ENCODE measurements at places on chromosomes 2 and 18. TPM values are rescaled to one million over a fixed set of nuclear protein-coding genes. Genes with fewer than 3 reads are reported as not detected.

VAMP5 gene
- 85.9 TPM for total RNA-seq

KIF1A gene
- total RNA-seq, result under 0.01 TPM

SERPINB13 gene
- total RNA-seq, result not detected

STRN gene
- 13.7 TPM for total RNA-seq

KCNG2 gene
- 1.4 TPM for total RNA-seq

FIGN gene
- under 0.01 TPM for total RNA-seq

RAX gene
- total RNA-seq, result not detected

TUBA3D gene
- total RNA-seq, result not detected

TEX44 gene
- not detected for total RNA-seq

GRCh38 chr2:152038441-152038958, 60.3 kb downstream of the CACNB4 start:
- peak; percentile 4 for DNase-seq

DNA sequence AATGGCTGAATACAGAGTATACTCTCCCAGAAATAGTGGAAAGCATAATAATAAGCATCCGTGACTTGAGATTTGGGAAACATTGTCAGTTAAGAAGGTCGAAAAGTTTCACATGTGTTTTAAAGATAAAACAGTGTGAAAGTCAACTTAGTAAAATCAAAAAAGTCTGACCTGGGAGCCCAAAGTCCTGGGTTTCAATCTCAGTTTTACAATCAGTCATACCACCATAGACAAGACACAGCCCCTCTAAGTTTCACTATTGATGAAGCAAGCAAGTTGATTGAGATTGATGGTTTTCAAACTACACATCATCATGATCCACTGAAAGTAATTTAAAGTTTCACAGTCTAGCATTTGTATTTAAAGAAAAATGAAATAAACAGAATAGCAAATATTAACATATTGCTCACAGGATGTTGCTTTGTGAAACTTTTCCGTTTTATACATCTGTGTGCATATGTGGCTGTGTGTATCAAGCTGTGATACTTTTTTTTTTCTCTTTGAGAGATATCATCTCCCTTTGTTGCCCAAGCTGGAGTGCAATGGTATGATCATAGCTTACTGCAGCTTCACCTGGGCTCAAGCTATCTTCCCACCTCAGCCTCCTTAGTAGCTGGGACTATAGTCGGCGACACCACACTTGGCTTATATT, 71.1 kb downstream of the PIK3C3 start:
- no peak for DNase-seq

DNA sequence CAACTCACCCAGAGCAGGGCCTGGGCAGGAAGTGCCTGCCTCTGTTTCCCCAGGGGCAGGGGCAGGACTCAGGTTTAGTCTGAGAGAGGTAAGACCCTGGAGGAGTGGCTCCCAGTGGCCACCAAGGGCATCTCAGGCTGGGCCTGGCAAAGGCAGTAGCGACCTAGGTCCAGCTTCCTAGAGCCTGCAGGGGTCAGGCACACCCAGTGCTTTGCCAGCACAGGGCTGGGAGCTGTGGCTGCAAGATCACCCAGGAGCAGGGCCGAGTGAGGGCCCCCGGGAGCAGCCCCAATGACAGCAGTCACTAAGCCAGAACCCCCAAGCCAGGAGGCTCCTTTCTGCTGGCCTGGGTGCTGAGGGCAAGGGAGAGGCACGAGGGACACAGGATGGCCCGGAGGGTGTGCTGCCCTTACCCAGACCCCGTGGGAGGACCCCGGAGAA, 8.8 kb upstream of the DUSP2 start:
- DNase-seq, result no peak

DNA sequence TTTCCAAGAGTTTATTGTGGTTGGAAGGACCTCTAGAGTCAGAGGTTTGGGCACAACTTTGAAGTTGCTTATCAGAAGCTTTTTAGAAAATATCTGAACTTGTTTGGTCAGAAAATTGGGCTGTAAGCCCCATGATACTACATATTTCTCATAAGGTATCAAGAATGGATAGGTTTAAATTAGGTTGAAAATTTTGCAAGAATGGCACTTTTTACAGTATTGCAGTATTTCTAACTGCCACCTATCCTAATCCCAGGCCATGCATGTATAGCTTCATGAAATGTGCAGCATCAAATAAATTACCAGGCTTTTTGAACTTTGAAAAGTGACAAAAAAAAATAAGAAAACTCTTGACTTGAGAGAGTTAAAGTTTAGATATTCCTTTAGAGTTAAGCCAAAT, 367.2 kb downstream of the FIGN start:
- DNase-seq, result no peak

GRCh38 chr2:232478571-232479340, 8.9 kb downstream of the ECEL1 start:
- no peak for DNase-seq

- DNase-seq, result no peak
Measured at GRCh38 chr18:58848685-58849084, 16.0 kb upstream of the ZNF532 start.

GRCh38 chr2:2399396-2399795, 68.3 kb upstream of the MYT1L start:
- DNase-seq, result no peak

GRCh38 chr2:203659331-203660049, 46.9 kb upstream of the CD28 start:
- no peak for DNase-seq

GRCh38 chr18:79528846-79529245, 133.1 kb downstream of the NFATC1 start:
- DNase-seq, result peak; percentile 89

DNA sequence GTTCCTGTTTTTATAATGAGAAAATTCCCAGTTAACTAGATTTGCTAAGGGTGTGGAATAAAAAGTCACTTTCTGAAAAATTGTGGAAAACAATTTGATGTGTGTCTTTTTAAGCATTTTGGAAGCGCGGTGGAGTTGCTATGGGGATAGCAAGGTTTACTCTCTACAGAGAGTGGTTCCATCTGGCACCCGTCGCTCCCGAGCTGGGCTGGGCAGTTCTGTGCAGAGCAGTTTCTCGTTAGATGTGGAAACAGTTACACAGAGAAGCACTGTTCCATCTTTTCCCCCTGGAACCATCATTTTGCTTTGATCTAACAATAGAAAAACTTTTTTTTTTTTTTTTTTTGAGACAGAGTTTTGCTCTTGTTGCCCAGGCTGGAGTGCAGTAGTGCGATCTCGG, 17.4 kb downstream of the LDLRAD4 start:
- DNase-seq, result peak; percentile 40

GRCh38 chr2:99729104-99730025, 239.5 kb upstream of the REV1 start:
- peak; percentile 94 for DNase-seq

DNA sequence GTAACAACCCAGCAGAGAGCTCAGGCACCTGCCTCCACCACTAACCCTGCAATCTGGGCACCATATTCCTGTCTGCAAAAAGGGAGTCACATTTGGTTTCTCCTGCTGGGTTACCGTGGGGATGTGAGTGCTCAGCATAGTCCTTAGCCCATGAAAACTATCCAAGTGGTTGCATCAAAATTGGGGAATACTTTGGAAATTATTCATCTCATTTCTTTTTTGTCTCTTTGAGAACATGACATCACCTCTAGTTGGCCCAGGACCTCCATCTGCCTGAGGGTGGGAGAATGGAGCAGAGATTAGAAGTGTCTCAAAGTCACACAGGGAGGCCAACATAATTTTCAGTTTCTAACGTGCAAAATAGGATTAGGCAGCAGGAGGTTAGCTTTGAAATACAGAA, 19.3 kb upstream of the SPP2 start:
- DNase-seq, result no peak

DNA sequence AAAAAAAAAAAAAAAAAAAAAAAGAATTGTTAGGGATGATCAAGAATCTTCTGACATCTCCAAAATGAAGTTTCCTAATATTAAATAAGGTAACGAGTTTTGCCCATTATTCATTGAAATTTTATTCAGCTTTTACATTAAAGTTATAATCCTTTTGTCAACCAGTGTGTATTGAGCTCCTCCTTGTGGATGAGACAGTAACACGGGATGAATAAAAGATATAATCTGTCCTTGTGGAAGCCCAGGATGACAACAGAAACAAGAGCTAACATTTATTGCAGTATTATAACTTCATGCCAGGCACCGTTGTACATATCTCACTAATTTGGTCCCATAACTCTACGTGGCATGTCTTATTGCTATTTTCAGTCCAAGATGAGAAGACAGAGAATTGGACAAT, 33.4 kb upstream of the SERPINB7 start:
- no peak for DNase-seq

- DNase-seq, result no peak
Measured at GRCh38 chr2:27072920-27073319, 1.5 kb upstream of the OST4 start.

- DNase-seq, result no peak
Measured at GRCh38 chr2:134792186-134792585, 46.2 kb upstream of the ACMSD start.

DNA sequence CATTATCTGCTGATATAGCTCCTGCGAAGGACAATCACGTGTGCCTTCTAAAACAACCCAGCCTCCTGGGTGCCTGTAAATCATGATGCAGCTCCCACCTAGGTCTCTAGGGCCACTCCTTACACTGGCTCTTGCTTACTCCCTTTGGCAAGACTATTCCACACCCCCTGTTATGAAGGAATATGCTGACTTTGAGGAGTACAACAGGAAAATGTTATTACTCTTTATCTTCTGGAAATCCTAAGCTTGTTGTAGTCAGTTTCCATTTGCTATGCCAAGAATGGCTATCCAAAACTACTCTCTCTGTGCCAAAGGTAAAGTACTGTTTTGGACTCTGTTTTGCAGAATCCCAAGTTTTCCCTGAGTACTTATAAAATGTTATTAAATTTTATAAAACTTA, 7.7 kb downstream of the SGO2 start:
- DNase-seq, result peak; percentile 67

- no peak for DNase-seq
Measured at GRCh38 chr2:239551206-239551605, 150.4 kb upstream of the HDAC4 start.

- no peak for DNase-seq
Measured at GRCh38 chr2:180196419-180196977, 189.4 kb upstream of the CWC22 start.

DNA sequence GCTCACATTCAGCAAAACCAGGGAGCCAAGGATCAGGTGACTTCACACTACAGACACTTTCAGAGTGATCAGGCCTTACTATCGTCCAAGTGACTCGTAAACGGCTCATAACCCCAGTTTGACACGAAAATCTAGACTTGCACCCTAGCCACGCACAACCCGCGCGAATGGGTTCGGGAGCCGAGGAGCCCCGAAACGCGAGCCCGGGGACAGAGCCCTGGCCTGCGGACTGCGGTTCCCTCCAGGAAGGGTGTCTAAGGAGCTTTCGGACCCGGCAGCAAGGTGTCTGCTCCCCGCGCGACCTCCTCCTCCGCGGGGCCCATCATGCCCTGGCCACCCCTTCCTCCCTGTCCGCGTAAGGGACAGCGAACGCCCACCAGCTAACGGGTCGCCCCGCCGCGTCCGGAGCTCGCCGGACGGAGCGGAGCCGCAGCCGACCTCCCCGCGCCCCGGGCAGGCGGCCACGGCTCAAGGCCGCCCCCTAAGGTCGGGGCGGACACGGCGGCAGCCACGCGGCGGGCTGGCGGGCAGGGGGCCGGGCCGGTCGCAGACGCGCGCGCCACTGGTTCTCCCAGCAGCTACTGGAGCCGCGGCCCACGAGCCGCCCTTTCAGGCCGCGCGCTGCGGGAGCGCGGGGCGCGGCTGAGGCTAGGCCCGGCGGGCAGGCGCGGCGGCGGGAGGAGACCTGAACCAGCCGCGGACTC, 575 bp downstream of the ATL2 start:
- peak; percentile 79 for DNase-seq

GRCh38 chr18:31206787-31207381, 44.2 kb upstream of the DSC1 start:
- peak; percentile 58 for DNase-seq

DNA sequence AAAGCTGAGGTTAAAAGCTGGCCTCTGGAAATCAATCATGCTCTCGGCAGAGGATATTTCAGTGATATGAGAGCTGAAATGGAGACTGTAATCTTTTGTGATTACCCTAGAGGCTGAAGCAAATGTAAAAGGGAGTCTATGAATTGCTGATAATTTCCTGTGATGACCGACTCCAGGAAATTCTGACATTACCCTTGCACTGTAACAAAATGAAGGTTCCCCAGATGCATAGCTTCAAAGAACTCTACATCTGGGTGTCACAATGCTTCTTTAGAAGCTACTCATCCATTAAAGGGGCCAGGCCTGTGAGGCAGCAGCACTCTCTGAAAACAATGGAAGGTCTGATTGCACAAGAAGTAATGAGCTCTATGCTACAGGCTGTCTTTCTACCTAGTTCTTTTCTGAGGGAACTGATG, 268.2 kb upstream of the SESTD1 start:
- no peak for DNase-seq

DNA sequence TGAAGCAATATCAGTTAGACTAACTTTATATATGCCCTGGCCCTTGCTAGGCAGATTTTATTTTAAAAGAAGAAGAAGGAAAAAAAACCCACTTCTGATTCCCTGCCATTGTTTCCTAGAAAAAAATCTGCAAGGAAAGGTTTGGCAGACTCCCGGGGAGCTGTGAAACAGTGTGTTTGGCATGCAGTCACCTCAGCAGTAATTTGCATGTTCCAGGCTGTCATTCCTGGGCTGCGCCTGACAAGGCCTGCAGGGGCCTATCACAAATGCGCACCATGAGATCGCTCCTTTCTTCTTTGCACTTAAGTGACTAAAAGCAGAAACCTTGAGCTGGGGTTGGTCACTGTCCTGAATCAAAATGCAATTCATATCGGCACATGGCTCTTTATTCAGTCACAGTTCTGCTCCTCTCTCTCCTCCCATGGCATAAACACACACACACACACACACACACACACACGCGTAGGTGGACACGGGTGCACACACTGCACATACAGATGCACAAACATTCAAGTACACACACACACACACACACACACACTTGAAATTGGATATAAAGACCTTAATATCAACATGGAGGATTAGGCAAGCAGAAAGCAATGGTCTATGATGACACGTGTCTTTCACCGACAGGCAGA, 172.8 kb downstream of the MYT1L start:
- no peak for DNase-seq

- DNase-seq, result no peak
Measured at GRCh38 chr18:11505993-11506392, 103.4 kb upstream of the SLC35G4 start.

DNA sequence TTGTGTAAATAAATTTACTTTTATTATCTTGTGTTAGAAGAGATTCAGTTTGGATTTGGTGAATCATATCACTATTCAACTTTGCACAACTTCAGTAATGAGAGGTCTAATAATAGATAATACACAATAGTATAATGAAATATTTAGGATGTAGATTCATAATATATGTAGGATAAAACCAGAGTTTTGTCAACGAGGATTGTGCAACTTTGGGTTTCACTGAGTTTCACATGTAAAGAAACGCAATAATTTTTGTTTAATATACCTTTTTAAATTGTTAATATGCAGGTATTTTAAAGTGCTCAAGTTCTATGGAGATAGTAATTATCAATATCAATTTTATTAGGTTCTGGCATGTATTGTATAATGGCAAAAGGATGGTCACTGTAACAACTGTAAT, 5.3 kb downstream of the CALCRL start:
- no peak for DNase-seq

GRCh38 chr2:9918275-9918674, 33.2 kb upstream of the GRHL1 start:
- DNase-seq, result peak; percentile 75

- DNase-seq, result no peak
Measured at GRCh38 chr18:24064391-24065100, 50.0 kb downstream of the TTC39C start.
